ENCODE measurements at places on chromosomes 4 and X. TPM values are rescaled to one million over a fixed set of nuclear protein-coding genes. Genes with fewer than 3 reads are reported as not detected.

Gene TENT5D
- not detected for polyA plus RNA-seq

Gene NALF2
- not detected for polyA plus RNA-seq

Gene SPOCK3
- not detected for polyA plus RNA-seq

Gene CT45A2
- polyA plus RNA-seq, result not detected

Gene EMCN
- polyA plus RNA-seq, result not detected

Gene LONRF3
- not detected for polyA plus RNA-seq

Gene IL1RAPL2
- polyA plus RNA-seq, result 0.71 TPM

Gene HPSE
- 0.32 TPM for polyA plus RNA-seq

Gene INTS6L
- 6.9 TPM for polyA plus RNA-seq

Gene SRPK3
- polyA plus RNA-seq, result 0.27 TPM

Gene CITED1
- polyA plus RNA-seq, result 0.12 TPM

Gene VCX2
- polyA plus RNA-seq, result not detected

Gene PI4K2B
- 8.0 TPM for polyA plus RNA-seq

Gene RAB9B
- polyA plus RNA-seq, result 0.52 TPM

Gene CAPN6
- not detected for polyA plus RNA-seq

Gene TRMT2B
- polyA plus RNA-seq, result 14.2 TPM

Gene DRD5
- not detected for polyA plus RNA-seq

Gene PLXNB3
- polyA plus RNA-seq, result 5.5 TPM

Gene METTL14
- polyA plus RNA-seq, result 17.6 TPM

Gene MAGEA2B
- not detected for polyA plus RNA-seq

Gene DDX60
- 7.1 TPM for polyA plus RNA-seq

Gene NFXL1
- polyA plus RNA-seq, result 18.5 TPM

Gene GPR173
- 3.8 TPM for polyA plus RNA-seq

Gene FGF2
- 18.4 TPM for polyA plus RNA-seq

Gene C4orf46
- 13.8 TPM for polyA plus RNA-seq

Gene MAGEC2
- not detected for polyA plus RNA-seq

Gene SSX1
- polyA plus RNA-seq, result not detected

Gene MAGEC3
- polyA plus RNA-seq, result not detected

Gene JADE3
- 6.5 TPM for polyA plus RNA-seq

Gene MRFAP1
- 298 TPM for polyA plus RNA-seq

Gene PWWP3B
- 0.04 TPM for polyA plus RNA-seq

Gene GAGE12E
- not detected for polyA plus RNA-seq

Gene SHOX
- not detected for polyA plus RNA-seq

Gene IL21
- not detected for polyA plus RNA-seq

Gene SOWAHB
- polyA plus RNA-seq, result not detected

Gene RTL3
- polyA plus RNA-seq, result 0.14 TPM

Gene PPARGC1A
- polyA plus RNA-seq, result 0.31 TPM

Gene GC
- polyA plus RNA-seq, result not detected

Gene GSX2
- polyA plus RNA-seq, result not detected

Gene TCEAL8
- 98.3 TPM for polyA plus RNA-seq

Gene TMEM47
- 62.1 TPM for polyA plus RNA-seq

Gene NPY2R
- polyA plus RNA-seq, result not detected

Gene S100G
- polyA plus RNA-seq, result not detected

Gene SLC34A2
- polyA plus RNA-seq, result not detected

Gene DCHS2
- polyA plus RNA-seq, result not detected

Gene HTR2C
- polyA plus RNA-seq, result not detected

Gene PNMA5
- not detected for polyA plus RNA-seq

Gene PFKFB1
- polyA plus RNA-seq, result 0.06 TPM

Data from AG04450 (cell line).